ENCODE measurements at places on chromosomes 2 and 18.

DNA sequence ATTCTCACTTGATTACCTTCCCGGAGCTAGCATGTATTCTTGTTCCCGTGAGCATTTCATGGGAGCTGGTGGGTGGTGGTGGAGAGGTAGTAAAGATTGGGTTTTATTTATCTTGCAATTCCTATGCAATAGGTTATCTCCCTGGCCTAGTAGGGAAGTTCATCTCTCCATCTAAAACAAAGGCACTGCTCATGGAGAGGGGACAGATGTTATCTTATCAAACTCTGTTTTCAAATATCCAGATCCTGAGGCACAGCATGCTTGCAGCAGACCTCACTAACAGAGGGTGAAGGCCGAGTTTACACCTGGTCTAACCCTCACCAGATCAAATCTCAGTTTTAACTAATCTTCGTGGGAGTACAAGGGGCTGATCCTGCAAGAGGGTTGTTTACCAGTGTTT is 98.9 kb downstream of the CYRIA start:
- no peak for DNase-seq

- no peak for DNase-seq
Observed at GRCh38 chr2:174681099-174682006, 82.9 kb downstream of the CHRNA1 start.

GRCh38 chr18:13604786-13605185 is 121.6 kb downstream of the FAM210A start:
- DNase-seq, result no peak

- no peak for DNase-seq
Observed at GRCh38 chr2:240435457-240435947, at the start of gene GPC1. GPC1 (plus strand) TSS chr2:240435663; CDS start chr2:240435919, 256 bp downstream.

GRCh38 chr2:155690785-155691184 is 641.7 kb downstream of the NR4A2 start:
- DNase-seq, result no peak

GRCh38 chr18:58955001-58955400 is 90.3 kb downstream of the ZNF532 start:
- DNase-seq, result no peak

DNA sequence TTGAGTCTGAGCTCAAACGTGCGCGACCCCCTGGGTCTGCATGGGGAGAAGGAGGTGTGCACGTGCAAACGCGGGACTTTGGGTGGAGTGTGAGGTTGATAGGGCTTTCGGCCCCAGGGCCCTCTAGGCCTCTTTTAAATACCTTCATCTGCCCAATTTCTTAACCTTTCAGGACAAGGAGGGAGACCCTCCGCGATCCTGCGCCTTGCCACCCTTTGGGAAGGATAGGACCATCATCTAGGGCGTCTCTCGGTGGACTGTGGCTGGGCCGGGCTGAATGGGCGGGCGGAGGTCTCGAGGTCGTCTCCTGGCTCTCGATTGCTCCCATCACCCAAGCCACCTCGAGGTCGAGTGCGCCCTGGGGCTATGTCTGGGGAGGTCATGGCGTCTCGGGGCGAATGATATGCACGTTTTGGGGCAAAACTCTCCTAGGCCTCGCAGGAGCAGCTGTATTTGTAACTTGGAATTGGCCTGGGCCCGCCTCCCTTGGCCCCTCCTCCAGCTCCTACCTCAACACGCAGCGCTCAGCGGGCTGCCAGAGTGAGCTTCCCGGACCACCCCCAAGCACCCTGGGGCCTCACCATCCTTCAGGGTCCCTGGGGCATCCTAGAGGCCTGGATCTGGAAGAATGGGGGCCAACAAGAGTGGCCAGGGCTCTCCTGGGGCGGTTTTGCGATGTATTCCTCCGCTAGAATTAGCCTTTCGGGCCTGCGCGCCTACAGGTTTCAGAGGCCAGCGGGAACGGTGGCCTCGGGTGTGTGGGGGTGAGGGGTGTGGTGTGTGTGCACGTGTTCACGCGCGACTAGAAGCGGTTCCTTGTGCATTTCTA is 8.7 kb upstream of the SIX3 start:
- no peak for DNase-seq

GRCh38 chr2:157395811-157396210 is 48.1 kb downstream of the CYTIP start:
- DNase-seq, result no peak

DNA sequence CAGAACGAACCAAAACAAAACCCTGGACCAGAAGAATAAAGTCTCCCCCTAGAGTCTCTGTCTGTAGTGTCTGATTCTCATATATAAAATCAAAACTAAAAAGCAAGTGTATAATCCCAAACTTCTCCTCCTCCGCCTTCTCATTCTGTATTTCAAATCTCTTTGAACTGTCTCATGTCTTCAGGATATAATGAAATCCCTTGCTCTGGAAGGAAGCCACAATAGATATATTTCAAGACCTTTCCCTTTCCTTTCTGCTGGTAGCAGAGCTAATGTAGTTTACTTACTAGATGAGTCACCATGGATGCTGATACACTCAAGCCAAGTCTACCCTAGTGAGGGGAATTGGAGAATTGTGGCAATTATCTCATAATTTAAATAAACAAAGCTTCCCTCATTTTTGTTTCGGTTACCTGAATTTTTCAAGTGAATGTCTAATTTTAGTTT is 33.5 kb upstream of the CCDC93 start:
- DNase-seq, result no peak

DNA sequence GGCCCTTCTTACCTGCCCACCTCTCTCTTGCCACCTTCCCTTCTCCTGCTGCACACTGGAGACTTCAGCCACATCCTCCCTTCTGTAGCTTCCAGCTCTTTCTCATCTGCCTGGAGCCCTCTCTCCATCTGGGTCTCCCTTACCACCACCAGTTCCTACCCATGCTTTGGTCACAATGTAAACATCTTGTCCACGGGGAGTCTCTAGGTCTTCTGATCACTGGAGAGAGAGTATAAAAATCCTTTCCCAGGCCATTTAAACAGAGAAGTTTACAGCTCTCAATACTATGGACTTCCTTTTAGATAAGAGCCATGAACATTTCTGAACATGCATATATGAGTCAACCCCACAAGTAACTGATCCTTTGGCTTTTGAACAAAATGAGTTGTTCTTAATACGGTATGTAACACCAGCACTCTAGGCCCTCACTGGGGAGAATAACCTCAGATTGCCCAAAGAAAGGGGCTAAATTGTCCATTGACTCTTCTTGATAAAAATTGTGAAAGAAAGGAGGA is 5.8 kb downstream of the ARHGAP25 start:
- DNase-seq, result no peak

GRCh38 chr18:9638886-9639285 is 24.5 kb upstream of the PPP4R1 start:
- no peak for DNase-seq

DNA sequence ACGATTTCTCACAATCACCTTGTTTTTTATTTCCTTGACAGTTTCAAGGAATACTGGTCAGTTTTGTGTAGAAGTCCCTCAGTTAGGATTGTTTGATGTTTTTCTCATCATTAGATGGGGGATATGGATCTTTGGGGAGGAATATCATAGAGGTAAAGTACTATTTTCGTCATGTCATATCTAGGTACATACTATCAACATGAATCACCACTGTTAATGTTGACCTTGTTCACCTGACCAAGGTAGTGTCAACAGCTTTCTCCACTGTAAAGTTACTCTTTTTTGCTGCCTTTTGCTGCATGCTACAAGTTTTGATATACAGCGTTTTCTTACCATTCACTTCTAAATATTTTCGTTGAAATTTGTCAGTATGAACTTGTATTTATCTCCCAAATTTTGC is 32.7 kb downstream of the NLRC4 start:
- DNase-seq, result no peak

DNA sequence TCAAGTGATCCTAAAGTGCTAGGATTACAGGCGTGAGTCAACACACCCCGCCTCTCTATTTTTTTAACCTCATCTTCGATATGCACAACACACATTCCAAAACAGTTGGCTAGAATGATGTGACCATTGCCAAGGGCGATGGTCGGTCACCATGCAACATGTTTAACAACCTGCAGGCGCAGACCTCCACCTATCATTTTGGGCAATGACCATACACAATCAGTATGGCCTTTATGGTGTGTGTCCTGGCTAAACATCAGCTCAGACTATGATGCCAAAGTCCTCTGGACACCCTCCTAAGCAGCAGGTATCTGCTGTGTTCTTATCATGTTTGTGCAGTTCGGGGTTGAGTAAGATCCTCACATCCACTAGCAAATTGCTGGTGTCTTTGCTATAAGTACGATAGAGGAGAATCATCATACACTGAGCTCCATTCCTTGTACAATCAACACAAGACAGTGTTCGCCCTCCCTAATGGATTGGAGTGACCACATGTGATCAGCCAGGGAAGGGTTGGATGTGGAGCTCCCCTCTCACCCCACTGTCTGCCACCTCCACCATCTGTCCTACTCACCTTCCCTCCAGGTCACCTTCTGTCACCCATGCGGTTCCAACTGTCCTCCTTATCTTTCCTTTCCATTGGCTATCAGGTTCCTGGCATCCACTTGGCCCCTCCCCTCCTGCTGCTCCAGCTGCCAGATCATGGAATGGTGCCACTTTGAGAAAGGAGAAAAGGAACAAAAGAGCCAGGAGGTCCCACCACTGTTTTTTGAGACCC is 7.9 kb upstream of the RNF152 start:
- no peak for DNase-seq

DNA sequence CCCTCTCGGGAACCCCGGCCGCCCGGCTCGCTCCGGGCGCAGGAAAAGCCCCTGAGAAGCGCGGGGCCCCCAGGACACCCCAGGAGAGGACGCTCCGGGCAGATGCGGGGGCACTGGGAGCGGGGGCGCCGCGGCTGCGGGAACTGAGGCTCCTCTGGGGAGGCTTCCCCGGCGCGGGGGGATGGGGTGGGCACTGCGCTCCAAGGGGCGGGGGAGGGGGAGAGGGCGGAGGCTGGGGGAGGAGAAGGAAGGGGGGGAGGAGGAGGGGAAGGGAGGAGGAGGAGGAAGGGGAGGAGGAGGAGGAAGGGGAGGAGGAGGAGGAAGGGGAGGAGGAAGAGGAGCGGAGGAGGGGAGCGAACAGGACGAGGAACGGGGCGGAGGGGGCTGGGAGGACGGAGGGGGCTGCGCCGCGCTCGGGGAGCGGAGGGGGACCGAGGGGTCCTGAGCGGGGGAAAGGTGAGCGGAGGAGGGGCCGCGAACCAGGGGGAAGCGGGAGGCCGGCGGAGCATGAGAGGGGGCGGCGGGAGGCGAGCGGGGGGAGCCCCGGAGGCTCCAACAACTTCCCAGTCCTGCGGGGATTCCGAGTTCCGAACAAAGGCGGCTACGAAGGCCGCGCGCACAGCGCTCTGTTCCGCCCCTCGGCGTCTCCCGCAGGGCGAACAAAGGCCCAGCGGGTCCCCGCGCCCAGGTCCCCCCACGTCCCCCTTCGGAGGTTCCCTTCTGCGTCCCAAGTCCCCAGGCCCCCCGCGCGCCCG is 742 bp downstream of the PXDN start:
- no peak for DNase-seq

DNA sequence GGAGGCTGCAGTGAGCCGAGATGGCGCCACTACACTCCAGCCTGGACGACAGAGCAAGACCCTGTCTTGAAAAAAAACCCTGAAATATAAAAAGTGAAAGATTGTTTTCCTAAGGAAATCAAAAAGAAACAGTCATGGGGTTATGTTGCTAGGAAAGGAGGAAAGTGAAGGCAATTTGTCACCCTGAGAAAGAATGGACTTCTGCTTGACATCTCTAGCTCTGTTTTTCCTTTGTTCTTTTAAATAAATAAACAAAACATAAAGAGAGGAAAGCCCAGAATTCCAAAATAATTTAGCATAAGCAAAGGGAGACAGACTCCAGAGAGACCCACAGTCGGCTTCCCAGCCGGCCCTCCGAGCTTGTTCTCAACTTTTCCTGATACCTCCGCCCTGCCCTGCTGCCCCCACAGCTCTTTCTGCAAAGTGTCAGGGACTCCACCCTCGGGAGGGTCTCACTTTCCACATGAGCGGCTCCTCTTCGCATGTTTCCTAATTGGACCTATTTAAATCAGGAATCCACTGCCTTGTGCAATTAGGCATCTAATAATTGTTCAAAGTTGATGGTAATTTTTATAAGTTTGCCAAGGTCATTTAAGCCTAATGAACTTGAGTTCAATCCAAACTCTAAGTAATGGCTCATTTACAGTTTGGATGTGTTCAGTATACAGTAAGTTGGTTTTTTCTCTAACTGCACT is 49.8 kb upstream of the COPS8 start:
- no peak for DNase-seq

DNA sequence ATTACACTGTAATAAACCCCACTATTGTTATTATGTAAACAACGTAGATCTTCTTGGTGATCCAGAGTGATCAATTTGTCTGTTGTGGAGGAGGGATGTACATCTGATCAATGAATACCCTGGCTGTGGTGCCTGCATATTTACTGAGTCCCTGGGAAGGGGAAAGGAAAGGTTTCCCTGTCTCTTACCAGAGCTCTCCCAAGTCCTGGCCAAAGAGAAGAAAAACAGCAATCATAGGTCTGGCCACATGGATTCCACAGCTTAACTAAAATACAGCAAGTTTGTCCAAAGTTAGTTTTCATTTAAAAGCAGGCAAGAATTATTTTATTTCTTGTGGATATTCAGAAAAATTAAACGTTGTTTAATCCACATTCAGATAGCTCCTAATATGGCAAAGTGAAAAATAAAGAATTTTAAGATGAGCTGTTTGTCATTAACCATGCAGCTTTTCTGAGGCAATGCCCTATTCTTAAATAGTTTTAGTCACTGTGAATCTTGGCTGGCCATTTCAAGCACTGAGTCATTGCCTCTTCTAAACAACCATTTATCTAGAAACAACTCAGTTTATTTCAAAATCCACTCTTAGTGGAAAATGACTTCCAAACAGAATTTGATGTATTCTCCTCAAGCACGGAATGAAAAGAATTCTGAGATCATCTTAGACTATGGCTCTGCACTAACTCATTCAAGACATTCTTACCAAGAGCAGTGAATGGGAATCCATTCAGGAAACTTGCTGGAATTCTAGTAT is 1004.4 kb upstream of the CDH2 start:
- no peak for DNase-seq

DNA sequence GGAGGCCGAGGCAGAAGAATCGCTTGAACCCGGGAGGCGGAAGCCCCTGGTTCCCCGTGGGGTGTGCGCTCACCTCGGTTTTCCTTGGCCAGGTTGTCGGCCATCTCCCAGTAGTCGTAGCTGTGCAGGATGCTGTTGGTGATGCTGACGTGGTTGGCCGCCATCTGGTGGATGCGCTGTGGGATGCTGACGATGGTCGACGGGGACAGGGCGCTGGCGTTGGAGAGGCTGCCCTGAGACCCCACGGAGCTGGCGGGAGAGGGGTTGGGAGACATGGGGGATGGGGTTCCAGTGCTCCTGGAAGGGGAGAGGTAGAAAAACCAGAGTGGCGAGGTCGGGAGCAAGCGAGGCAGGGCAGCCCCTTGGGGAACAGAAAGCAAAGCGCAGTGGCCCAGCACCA is 64.4 kb upstream of the REV1 start:
- DNase-seq, result no peak
